Left lung (tissue), 14 donors: ENCODE measurements at places on chromosomes 2 and 18.

DNA sequence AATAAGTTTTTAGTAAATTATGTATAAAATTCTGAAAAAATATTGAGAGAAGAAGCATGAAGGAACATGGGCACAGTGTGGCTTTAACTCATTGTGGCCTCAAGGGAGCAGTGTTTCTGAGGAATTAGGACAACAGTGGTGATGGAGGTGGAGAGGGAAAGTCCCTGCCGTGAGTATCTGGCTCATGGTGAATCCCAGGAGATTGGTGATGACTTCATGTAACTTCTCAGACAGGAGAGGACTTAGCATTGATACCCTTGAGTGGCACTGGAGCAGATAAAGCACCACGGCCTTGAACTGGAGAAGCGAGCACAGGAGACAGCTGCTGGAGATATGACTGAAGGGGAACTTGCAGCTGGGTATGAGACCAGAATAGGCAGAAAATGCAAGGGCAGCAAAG, 35.0 kb upstream of the LRP1B start:
- DNase-seq = no peak

- no peak for DNase-seq
Measured at GRCh38 chr2:148530350-148530749, 114.2 kb upstream of the EPC2 start.

- no peak for DNase-seq
Measured at GRCh38 chr2:99679518-99679917, 189.7 kb upstream of the REV1 start.

GRCh38 chr2:218865396-218865795, 5.8 kb downstream of the WNT6 start:
- DNase-seq = no peak

GRCh38 chr2:172172513-172173173, 69.9 kb upstream of the DLX2 start:
- peak; percentile 55 for DNase-seq

GRCh38 chr2:236960531-236960930, 125.2 kb upstream of the COPS8 start:
- no peak for DNase-seq

DNA sequence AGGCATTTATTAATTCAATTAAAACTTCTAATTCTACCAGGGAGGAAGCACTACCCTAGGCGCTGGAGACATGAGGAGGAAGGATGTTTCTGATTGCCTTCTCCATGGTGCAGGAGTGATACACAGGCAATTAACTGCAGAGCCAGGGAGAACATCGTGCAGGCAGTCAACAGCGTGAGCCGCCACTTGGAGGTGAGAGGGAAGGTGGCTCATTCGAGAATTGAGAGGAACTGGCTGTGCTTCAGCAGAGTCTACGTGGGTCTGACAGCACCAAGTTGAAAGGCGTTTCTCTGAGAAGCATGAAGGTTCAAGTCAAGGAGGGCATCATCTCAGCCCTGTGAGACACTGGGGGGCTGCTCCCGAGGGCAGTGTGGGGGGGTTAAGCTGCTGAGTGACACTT, 388.7 kb upstream of the MYT1L start:
- DNase-seq = no peak

DNA sequence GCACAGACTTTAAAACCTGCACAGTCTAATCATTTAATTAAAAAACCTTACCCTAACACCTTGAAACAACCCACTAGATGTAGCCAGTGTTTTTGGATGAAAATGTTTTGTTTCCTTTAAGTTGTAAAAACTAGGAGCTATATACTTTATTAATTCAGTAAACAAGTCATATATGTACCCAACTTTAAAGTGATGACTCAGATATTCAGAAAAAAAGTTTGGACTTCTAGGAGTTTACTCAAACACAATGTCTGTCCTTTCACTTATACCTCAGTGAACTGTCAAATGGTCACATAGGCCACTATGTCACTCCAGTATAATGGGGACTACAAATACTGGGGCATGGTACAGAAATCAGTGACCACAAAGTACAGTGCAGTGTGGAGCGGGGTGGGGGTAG, 360.3 kb downstream of the LRRTM1 start:
- DNase-seq = no peak

DNA sequence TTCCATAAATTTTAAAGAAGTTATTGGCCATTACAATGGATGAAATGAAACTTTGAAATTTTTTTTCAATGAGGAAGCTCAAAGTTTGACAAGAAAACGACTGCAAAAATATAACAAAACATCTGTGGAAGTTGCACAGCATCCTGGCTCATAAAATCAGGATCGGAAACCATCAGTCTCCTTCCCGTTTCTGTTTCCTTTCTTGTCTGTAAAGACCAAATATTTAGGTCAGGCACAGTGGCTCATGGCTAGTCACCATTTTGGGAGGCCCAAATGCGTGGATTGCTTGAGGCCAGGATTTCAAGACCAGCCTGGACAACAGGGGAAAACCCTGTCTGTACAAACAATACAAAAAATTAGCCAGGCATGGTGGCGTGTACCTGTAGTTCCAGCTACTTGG, 27.6 kb upstream of the SSB start:
- DNase-seq = no peak

DNA sequence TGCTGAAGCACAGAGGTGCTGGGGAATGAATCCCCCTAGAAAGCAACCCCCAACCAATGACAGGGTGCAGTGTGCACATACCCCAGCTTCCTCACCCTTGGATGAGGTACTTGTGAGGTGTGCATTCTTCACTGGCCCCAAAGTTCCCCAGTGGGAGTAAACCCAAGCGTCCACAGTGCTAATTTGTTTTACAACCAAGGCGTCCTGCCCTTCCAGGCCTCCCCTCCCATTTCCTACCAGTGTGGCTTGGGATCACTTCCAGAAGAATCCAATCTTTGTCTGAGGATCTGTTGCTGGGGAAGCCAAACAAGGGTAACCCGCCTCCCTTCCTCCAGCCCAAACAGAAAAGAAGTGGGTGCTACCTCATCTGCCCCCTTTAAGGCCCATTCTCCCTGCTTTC, 40.3 kb upstream of the TEX51 start:
- no peak for DNase-seq

GRCh38 chr18:56238576-56238975, 399.8 kb downstream of the TXNL1 start:
- no peak for DNase-seq

DNA sequence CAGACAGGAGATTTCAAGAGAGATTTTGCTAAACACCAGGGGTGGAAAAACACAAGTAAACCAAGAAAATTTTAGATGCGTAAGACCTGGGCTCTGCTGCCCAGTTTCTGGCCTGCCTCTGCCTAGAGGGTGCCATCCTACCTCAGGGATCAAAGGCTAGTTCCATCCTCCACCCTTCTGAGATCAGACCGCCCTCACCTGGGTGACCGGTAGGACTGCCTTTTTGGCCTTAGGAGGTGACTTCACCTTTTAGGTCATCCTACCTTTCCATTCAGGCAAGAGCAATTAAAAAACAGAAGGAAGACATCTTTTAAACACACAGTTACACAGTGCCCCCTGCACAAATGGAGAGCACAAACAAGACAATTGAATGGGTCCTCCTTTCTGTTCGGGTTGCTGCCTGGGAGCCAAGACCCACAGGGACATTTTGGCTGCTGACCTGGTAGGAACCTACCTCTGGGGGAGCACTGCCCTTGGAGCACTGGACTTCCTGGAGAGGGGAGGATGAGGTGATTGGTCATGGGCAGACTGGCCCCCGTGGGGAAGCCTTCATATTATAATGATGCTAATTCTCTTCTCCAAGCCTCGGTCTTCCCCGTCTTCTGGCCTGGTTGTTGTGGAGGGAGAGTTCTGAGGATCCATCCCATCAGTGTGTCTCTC, 3.1 kb downstream of the PSD4 start:
- DNase-seq = no peak

GRCh38 chr2:119476301-119477112, 44.9 kb downstream of the TMEM37 start:
- peak; percentile 57 for DNase-seq

DNA sequence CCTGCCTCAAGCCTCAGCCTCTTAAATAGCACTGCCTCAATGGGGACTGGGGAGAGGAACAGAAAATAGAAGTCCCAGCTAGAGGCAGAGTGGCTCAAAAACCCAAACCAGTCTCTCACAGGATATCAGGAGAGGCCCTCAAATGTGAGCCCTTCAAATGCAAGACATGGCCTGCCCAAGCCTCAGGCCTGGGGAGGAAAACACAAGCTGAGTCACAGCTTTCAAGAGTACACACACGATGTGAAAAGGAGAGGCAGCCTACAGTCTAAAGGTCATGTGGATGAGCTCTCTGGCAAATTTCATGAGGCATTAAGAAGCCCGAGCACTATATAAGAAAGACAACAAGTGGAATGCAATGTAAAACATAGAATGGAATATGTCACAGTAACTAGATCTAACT, 316.6 kb upstream of the MEX3C start:
- DNase-seq = no peak

DNA sequence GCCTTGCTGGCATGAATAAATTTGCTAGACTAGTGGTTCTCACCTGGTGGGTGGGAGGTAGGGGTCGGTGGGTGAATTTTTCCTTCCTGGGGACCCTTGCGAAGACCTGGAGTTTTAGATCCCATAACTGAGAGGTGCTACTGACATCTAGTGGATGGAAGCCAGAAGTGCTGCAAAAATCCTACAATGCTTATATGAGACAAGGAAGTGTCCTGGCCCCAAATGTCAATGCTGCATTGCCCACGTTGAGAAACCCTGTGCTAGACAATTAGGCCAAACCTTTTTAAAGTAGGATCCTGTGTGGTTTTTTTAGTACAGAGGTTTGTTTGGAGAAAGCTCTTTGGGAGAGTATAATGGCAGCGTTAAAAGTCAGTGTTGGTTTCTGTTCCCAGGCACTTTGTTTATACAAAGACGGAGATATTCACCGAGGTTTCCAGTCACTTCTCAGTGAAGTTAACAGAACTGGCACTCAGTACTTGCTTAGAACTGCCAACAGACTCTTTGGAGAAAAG, 9.6 kb downstream of the SERPINB8 start:
- DNase-seq = no peak

- DNase-seq = no peak
Measured at GRCh38 chr2:111918383-111918806, 20.0 kb downstream of the MERTK start.

DNA sequence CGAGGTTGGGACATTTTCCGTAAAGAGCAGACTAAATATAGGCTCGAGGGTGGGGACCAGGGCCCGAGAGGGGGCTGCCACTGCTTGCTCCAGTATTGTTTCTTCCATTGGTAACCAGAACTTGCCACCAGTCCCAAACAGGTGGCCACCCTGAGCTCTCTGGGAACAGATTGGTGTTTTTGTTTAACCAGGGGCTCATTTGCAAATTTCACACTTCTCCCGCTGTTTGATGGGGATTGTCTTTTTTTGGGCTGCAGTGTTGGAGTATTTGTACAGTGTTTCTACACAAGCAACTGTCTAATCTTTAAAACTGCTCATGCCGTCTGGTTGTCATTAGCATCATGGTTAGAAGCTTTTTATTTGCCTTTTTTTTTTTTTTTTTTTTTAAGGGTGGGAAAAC, 8.5 kb downstream of the AGAP1 start:
- no peak for DNase-seq

DNA sequence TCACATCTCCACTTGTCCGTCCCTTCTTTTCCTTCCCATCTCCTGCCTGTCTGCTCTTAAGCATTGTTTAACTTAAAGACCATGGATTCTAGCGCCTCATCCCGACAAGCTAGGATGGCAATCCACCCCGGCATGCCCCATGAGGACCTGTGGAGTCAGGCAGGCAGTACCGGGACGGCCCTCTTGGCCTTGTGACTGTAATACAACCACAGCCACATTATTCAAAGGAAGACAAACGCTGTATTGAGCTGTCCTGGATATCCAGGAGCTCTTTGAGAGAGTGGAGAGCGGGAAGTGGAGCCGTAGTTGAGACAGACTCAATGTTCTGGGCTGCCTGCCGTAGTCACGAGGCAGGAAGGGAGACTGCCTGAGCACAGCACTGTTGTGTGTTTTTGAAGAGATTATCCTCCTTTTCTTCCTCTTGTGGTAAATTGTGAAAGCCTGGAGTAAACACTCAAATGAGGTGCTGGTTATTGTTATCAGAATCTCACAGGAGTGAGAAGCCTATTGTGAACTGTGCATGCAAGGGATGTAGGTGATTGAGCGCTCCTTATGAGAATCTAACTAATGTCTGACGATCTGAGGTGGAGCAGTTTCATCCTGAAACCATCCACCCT, 929.8 kb upstream of the CNTNAP5 start:
- peak; percentile 36 for DNase-seq

DNA sequence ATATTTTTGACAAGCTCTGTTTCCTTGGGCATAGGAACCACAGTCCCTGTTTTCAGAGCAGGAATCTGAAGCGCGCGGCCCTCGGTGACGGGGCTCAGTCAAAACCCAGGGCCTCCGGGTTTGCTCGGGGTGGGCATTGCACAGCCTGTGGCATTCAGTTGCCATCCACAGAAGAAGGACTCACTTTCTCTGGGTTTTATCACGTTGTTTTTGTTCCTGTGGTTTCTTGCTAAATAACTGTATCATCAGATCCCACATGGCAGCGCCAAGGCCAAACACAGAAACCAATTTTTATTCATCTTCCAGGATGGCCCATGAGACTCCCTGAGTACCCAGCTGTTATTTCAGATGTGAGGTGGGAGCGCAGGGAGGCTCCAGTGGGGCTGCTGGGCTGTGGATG, 35.6 kb downstream of the SGPP2 start:
- DNase-seq = no peak

GRCh38 chr2:196201229-196202009, 30.0 kb upstream of the STK17B start:
- DNase-seq = no peak

- no peak for DNase-seq
Measured at GRCh38 chr2:190819840-190820301, 60.8 kb upstream of the GLS start.

GRCh38 chr2:155547571-155547970, 785.0 kb downstream of the NR4A2 start:
- no peak for DNase-seq

- DNase-seq = no peak
Measured at GRCh38 chr2:129604560-129604959, 374.9 kb upstream of the RAB6C start.

- no peak for DNase-seq
Measured at GRCh38 chr2:53104263-53104662, 663.3 kb upstream of the CHAC2 start.

- DNase-seq = no peak
Measured at GRCh38 chr18:21448299-21448698, 152.2 kb downstream of the ESCO1 start.

- peak; percentile 81 for DNase-seq
Measured at GRCh38 chr2:70789304-70790135, 923 bp downstream of the FIGLA start.

DNA sequence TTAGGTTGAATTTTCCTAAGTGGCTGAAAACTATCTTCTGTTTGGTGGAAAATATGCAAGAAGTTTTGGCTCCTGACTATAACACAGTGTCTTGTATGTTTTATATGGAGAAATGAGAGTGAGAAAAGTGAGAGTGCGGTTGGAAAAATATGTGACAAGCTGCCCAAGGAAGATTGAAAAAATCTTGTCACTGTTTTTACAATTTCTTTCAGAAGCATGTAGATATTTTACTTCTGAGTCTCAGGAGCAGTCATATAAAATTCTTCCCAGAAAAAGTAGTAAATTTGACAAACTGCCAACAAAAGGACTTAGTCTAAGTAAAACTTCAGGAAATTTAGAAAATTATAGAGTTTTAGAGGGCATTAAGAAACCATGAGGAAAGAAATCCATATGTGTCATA, 19.4 kb upstream of the RMND5A start:
- no peak for DNase-seq

- no peak for DNase-seq
Measured at GRCh38 chr2:226623587-226624368, 175.8 kb downstream of the IRS1 start.

- DNase-seq = no peak
Measured at GRCh38 chr2:82062463-82062862, 1757.9 kb upstream of the LRRTM1 start.
